ENCODE measurements at places on chromosomes 12 and 14. TPM values are rescaled to one million over a fixed set of nuclear protein-coding genes. Genes with fewer than 3 reads are reported as not detected.
A peak's percentile ranks its signal among the peaks of the same experiment; 100 is the strongest.

DNA sequence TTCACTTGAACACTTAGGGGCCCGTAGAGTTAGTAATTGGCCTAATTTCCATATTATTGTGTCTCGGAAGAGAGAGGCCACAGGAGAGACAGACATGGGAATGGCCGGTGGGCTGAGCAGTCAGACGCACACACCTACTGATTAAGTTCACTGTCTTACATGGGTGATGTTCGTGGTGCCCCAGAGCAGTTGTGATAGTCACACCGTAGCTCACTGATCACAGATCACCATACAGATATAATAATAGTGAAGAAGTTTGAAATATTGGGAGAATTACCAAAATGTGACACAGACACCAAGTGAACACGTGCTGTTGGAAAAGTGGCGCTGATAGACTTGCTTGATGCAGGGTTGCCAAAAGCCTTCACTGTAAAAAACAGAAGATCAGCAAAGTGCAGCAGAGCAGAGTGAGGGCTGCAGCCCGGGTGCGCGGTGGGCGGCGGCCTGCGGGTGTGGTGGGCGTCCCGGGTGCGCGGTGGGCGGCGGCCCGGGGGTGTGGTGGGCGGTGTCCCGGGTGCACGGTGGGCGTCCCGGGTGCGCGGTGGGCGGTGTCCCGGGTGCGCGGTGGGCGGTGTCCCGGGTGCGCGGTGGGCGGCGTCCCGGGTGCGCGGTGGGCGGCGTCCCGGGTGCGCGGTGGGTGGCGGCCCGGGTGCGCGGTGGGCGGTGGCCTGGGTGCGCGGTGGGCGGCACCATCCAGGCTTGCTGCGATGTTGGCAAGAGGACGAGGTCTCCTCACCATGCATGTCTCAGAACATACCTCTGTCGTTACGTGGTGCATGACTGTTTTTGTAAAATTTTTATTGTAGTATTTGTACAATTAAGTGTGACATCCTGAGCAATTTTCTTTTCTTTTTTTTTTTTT, 34.3 kb upstream of the TEX22 start:
- H3K27ac ChIP-seq: peak overlapping the region; percentile 37
- H3K4me3 ChIP-seq: peak overlapping the region; percentile 75
- DNase-seq: peak; percentile 35
- no peaks in the 10 kb centered on the region for H3K36me3 ChIP-seq
- peaks cover 16% of the 10 kb centered on the region for H3K4me1 ChIP-seq

The CDH24 gene
- 0.09 TPM for polyA plus RNA-seq

- H3K27ac ChIP-seq: peak overlapping the region; percentile 72
- no peak overlapping the region for H3K4me3 ChIP-seq
- DNase-seq: no peak
These were observed 109.8 kb upstream of the FUT8 start for GRCh38 chr14:65302571-65303189.

DNA sequence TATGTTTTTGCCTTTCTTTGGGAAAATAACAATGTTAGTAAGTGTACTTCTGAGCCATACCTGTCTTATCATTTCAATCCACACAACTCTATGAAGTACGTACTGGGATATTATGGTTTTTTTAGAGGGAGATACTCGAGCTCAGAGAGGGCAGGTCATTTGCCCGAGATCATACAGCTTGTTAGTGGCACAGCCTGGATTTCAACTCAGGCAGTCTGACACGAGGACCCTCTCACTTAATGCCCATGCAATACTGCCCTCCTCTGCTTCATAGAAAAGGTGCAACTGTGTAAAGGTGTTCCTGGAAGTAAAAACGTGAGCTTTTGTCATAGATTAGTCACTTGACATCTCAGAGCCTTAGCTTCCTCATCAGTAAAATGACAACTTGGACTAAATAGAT, 128.0 kb downstream of the NDUFA12 start:
- peak overlapping the region; percentile 13 for H3K4me3 ChIP-seq
- peaks cover 42% of the 10 kb centered on the region for H3K27me3 ChIP-seq
- DNase-seq: no peak
- peaks cover 25% of the 10 kb centered on the region for H3K4me1 ChIP-seq

GRCh38 chr14:101730626-101731186, 30.8 kb upstream of the PPP2R5C start:
- no peak for DNase-seq
- H3K27me3 ChIP-seq: no peaks in the 10 kb centered on the region
- peak overlapping the region; percentile 89 for H3K4me3 ChIP-seq
- peak overlapping the region; percentile 96 for H3K27ac ChIP-seq

The PPP4R4 gene
- 0.16 TPM for polyA plus RNA-seq

DNA sequence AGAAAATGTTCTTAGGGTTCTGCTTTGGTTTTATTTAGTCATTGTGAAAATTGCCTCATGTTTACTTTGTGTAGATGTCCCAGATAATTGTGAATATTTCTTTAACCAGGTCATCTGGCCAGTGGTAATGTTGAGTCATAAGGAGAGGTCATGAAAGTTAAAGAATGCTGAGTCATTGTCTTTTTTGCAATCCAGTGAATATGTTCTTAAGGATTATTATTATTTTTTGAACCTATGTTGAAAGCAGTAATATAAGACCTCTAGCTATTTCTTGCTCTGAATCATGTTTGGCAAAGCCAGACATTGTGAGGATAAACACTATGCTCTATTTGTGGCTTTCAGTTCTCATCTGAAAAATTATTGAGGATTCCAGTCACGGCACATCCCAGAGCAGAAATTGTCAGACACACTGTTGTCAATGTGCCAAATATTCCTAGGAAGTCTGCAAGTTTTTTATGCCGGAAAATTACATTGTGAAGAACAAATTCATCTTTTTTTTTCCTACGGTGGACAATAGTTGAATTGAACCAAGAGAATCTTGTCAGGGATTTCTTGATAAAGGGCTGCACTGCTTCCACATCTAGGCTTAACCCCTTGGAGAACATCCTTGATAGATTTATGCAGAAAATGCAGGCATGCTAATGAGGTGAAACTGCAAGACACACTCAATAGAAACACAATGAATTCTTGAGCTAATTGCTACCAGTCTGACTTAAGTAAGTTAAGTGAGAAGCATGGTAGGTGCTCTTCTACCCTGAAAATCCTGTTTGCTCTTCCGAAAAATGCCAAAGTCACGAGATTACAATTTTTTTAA, 369.6 kb downstream of the ATP23 start:
- DNase-seq: no peak
- H3K4me3 ChIP-seq: no peak overlapping the region
- H3K36me3 ChIP-seq: no peaks in the 10 kb centered on the region
- no peak overlapping the region for H3K27ac ChIP-seq

The SERPINA12 gene
- polyA plus RNA-seq: not detected

DNA sequence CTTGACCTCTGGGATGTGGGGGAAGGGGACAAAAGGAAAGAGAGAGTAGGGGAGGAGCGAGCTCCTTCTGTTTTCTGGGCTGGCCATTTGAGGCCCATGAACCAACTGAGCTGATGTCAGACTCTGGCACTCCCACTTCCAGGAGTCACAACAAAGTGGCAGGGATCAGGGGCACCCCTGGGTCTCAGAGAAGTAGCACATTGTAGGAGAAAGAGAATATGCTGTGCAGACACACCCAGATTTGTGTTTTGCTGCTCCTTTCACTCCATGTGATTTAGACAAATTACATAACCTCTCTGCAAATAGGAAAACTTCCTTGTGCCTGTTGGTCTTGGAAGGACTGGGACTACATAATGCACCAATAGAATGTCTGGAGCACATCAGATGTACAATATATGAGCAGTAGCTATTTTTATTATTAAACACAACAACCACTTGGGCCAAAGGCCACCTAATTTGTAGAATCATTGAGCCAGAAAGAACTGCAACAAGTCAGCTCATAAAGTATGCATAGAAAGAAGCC, 265.5 kb downstream of the ZFP36L1 start:
- H3K36me3 ChIP-seq: peaks cover 18% of the 10 kb centered on the region
- no peak overlapping the region for H3K27ac ChIP-seq
- H3K4me1 ChIP-seq: peaks cover 3% of the 10 kb centered on the region
- H3K4me3 ChIP-seq: no peak overlapping the region
- DNase-seq: no peak

The ZFYVE21 gene
- polyA plus RNA-seq: 8.1 TPM

DNA sequence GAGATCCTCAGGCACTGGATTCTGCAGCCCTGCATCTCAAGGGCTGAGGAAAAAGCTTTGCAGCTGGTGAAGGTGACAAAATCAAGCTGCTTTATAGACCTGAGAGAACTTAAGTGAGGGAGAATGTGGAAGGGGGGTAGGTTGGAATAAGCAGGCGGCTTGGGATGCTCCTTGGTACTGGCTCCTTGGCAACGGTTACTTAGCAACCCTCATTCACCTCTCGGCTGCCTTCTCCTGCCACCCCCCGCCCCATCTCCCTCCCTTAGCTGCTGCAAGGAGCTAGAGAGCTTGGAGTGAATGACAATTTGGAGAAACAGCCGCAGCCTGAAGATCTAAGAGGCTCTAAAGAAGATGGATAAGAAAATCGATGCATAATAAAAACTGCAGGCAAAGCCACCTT, 44.1 kb upstream of the CISTR start:
- no peak overlapping the region for H3K4me3 ChIP-seq
- H3K36me3 ChIP-seq: no peaks in the 10 kb centered on the region
- no peak overlapping the region for H3K27ac ChIP-seq

DNA sequence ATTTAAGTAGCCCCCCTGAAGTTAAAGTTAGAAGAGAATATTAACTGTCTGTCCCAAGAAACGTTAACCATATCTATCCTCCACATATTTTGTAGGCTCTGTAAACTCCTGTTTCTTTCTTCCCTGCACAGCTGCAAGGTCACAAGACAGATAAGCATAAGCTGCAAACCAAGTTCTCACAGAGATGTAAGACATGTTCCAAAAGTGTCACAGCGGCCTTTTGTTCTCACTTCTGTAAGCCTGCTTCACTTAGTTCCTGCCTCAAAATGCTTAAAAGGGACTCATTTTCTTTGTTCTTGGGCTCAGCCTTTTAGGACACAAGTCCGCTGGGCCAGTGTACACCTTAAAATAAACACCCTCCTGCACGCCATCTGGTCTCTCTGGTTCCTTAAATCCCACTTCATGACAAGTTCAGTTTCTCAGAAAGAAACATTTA, 3.2 kb downstream of the RNASE1 start:
- no peaks in the 10 kb centered on the region for H3K36me3 ChIP-seq
- no peak for DNase-seq

DNA sequence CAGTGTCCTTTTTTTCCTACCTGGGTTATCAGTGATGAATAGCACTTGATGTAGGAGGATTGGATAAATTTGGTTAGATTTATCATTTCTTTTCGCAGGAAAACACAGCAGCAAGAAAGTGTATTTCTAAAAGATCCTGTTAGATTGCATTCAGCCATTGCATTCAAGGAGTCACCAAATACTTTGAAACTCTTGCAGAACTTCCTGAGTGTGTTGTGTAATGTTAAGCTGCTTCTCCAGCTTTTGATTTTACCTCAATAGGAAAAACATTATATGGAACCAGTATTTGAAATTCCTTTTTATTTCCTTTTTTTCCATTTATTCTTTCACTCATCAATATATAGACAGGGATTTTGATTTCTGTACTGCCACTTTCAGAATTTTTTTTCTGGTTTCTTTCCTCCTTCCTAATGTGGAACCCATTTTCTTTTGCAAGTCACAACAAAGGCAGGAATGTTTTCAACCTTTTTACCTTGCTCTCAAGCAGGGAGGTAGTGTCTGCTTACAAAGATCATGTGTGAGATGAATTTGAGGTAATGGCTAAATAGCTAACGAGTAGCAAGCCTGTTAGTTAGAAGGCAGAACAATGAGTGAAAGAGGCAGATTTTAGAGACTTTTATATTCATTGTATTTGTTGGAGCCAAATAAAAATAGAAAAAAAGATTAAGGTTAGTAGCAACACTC, 56.2 kb downstream of the PPHLN1 start:
- no peak overlapping the region for H3K27ac ChIP-seq
- peaks cover 39% of the 10 kb centered on the region for H3K4me1 ChIP-seq
- H3K27me3 ChIP-seq: no peaks in the 10 kb centered on the region
- no peaks in the 10 kb centered on the region for H3K36me3 ChIP-seq
- no peak overlapping the region for H3K4me3 ChIP-seq

DNA sequence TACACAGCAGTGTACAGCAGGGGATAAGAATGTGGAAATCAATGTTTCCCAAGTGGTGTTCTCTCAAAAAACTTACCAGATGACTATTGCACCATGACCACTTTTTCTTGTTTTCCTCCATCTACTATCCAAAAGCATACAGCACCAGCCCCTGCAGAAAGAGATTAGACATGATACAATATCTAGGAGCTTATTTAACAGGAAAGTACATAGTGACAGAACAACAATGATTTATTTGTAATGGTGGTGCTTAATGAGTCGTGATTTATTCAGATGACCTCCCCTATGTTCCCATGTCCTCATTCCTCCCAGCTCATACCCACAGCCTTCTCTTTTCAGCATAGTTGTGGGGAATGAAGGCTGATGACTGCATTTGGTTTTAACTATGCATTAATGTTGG, 413.6 kb downstream of the BTG1 start:
- H3K27me3 ChIP-seq: no peaks in the 10 kb centered on the region
- H3K36me3 ChIP-seq: peaks cover 2% of the 10 kb centered on the region
- H3K4me3 ChIP-seq: no peak overlapping the region
- no peaks in the 10 kb centered on the region for H3K4me1 ChIP-seq
- H3K27ac ChIP-seq: no peak overlapping the region

DNA sequence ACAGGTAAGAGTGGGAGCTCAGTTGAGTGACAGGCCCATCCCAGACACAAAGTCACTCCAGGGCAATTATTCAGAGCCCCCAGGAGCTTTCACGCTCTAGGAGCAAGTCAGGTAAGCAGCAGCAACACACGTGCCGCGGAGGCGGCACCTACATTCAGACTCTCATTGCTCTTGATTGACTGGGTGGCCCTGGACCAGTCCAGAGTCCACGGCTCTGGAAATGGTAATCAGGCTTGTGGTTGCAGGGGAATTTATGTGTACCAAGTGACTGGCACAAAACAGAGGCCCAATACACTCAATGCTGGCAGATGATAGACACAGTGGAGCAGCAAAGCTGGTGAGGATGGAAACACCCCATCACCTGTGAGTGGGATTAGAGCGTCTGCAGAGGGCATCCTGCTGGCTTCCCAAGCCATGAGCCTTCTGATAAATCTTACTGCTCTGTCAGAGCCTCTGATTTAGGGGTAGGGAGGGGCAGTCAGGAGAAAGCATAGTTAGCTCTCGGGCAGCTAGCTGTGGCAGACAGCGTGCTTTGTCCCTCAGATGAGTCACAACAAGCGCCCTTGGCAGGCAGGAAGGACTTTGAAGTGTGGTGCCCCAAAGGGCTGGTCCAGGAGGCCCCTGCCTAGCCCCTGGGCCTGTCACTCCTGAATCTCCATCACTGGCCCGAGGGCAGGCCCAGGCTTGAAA, 344.7 kb downstream of the CACNA1C start:
- no peaks in the 10 kb centered on the region for H3K4me1 ChIP-seq
- DNase-seq: no peak
- H3K4me3 ChIP-seq: no peak overlapping the region
- H3K27ac ChIP-seq: no peak overlapping the region

Measured in naive thymus-derived CD8-positive, alpha-beta T cell (primary cell).